Mesenchymal stem cell (in vitro differentiated cells and primary cell): ENCODE measurements at places on chromosomes 13 and 19.

DNA sequence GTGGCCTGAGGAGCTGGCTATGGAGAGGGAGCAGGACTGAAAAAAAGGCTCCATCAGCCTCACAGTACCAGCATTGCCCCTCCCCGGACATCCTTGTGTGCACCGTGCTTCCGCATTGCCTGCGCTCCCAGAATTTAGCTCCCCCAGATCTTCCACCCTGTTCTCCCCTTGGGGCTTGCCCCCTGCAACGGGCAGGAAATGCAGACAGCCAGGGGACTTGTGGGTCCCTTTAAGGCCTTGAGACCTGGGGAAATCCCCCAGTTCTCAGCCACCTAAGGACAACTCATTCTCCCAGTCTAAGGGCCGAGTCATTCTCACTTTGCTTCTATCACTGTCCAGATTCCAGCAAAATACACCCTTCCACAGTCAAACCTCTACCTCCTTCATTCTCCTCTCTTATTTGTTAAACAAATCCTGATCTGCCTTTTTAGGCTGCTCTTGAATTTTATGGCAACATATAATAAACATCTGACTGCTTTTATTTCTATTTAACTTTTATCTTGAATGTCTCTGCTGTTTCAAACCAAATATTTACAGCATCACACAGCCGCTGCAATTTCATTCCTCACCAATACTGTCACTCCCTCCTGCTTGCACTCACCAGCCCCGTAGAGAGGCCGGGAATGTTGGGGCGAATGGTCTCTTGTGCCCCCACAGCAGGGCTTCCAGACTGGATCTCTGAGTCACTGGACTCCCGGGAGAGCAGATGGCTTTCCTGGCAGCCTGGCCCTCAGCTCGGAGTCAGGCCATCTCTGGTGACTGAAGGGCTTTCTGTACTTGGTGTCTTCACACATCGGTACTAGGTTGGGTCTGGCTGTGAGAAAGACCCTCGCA lies 221.9 kb downstream of the TSHZ3 start:
- peak; percentile 98 for DNase-seq

DNA sequence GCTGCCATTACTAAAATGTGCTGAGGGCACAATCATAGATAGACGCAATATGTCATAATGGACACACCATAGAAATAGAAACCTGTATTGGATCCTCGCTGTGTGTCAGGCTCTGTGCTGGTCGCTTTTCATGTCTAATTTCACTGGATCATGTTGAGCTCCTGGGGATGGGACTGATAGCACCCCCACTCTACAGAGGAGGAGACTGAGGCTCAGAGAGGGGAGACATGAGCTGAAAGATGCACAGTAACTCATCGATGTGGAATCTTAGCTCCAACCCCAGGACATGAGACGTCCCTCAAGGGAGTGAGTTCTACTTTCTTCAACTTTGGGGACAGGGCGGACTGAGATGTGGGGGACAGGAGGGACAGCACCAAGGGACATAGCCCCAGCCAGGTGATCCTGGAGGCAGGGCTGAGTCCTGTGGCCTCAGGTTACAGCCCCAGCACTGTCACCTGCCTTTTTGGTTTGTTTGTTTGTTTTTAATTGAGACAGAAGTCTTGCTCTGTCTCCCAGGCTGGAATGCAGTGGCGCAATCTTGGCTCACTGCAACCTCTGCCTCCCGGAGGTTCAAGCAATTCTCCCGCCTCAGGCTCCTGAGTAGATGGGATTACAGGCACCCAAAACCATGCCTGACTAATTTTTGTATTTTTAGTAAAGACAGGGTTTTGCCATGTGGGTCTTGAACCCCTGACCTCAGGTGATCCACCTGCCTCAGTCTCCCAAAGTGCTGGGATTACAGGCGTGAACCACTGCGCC lies 6.6 kb upstream of the GIPC1 start:
- no peak for DNase-seq

DNA sequence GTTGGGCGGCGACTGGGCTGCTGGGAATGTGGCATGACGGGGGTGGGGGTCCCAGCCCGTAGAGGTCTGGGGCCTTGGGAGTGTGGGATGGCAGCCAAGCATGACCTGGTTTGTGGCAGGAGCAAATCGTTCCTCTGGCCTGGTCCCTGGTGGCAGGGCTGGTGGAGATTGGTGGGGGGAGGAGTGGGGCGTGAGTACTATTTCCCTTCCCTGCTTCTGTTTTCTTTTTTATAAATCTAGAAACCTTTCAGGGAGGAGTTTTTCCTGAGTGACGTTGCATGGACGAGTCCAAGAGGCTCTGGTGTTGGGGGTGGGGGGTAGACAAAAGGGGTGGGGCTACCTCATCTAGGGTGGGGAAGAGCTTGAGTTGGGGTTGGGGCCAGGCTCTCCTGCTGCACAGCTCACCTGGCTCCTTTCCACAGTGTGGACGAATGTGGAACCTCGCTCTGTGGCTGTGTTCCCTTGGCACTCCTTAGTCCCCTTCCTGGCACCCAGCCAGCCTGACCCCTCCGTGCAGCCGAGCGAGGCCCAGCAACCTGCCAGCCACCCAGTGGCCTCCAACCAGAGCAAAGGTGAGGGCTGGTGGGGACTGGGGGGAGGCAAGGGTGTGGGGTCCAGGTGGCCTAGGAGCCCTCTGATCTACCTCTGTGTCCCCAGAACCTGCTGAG lies 15.4 kb upstream of the PRR19 start:
- DNase-seq: no peak

DNA sequence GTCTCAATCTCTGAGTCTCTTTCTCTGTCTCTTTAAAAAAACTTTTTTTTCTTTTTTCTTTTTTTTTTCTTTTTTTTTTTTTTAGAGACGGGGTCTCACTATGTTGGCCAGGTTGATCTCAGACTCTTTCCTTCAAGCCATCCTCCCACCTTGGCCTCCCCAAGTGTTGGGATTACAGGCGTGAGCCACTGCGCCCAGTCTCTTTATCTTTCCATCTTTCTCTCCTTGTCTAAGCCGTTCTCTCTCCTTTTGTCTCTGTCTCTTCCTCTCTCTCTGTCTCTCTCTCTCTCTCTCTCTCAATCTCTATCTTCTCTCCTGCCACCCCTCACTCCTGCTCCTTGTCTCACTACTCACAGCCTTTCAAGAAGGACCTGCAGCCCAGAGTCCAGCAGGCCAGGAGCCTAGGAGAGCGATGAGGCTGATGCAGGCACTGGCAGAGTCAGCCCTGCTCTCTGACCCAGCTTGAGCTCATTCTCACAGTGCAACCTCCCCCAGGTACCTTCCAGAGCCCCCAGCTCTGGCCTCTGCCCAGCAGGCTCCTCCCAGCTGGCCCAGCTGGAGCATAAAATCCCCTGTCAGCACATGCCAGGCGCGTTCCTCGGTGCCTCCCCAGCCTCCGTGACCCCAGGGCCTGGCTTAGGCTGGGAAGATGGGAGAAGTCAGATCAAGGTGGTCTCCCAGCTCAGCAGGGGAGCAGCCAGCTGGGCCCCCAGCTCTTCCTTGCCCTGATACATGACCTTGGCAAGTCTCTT lies at the start of gene NPHS1:
Gene NPHS1 (minus strand): TSS at position 476 of the 752 bp plus-strand sequence. CDS start 667 bp downstream, outside the sequence.
- DNase-seq: no peak

DNA sequence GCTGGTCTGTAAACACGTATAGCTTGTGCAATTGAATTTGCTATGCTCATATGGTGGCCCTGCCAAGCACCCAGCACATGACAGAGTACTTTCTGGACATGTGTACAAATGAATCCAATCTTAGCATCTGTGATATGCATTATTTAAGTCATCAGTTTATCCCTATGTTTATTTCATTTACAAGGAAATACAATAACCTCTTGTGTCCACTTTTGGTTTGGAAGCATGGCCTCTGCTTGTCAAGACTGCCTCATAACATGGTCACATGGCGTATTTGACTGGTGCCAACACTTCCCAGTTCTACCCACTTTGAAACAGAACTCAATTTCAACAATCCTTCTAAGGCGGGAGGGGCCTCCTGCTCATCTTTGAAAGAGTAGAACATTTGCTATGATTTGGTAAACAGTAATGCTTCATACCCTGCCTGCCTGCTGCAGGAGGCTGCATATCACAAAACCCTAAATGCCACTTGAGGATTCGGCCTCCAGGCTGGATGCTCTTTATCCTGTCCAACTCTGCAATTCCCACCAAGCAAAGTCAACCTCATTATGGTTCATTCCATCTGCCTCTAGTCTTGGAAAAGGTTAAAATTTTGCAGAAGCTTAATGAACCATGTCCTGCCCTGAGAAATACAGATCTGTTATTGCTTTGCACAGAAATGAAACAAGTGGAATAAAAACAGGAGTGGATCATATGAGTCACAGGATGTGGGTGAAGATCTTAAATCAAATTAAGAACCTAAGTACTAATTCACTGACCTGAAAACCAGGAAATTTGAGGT lies 151.3 kb downstream of the CYSLTR2 start:
- peak; percentile 39 for DNase-seq

GRCh38 chr19:13037161-13037560 lies 41.9 kb downstream of the NFIX start:
- peak; percentile 58 for DNase-seq

DNA sequence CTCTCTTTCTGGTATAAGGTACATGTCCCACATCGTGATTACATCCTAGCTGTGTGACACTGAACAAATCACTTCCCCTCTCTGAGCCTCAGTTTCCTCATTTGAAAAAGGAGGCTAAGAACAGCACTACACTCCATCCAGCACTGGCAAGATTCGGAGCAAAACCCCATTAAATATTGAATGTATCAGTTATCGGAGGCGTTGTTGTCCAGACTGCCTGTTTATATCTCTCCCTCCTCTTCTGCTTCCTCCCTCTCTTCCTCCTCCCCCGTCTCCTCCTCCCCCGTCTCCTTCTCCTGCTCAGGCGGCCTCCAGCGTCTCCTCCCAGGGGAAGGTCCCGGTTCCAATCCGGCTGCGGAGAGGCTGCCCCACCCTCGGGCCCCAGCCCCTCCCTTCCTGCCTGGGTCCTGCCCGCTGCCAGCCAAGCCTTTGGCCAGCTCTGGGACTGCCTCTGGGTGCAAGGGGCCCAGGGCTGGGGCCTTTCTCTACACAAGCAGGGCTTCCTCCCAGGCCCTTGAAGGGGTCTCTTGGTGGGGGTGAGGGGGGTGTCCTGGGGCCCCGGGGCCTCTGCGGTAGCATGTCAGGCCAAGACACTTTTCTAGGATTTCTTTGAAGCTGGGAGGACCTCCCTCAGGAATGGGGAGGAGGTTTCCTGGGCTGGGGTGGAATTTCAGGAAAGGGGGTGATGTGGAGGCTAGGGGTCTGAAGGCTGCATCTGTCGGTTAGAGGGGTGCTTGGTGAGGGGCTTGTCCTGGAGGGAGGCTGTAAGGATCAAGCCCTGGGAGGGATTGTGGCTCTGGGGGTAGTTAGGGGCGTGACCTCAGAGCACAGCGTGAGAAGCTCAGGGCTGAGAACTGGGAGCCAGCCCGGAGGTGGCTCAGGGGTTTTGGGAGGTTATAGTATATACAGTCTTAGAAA lies 1.9 kb downstream of the RRAS start:
- DNase-seq: peak; percentile 83

GRCh38 chr13:40517486-40518480 lies 148.7 kb downstream of the FOXO1 start:
- no peak for DNase-seq

DNA sequence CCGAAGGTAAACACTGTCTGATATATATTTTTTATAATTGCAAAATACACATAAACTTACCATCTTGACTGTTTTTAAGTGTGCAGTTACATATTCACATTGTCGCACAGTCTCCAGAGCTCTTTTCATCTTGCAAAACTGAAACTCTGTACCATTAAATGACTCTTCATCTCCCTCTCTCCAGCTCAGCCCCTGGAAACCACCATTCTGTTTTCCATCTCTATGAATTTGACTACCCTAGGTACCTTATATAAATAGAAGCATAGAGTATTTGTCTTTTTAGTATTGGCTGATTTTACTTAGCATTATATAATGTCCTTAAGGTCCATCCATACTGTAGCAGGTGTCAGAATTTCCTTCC lies 45.8 kb downstream of the LRCH1 start:
- no peak for DNase-seq

- no peak for DNase-seq
Measured at GRCh38 chr19:45601524-45602374, at the start of gene GPR4. TSS of gene GPR4 (minus strand) at chr19:45602212. CDS start at chr19:45591866, 10,346 bp downstream.

DNA sequence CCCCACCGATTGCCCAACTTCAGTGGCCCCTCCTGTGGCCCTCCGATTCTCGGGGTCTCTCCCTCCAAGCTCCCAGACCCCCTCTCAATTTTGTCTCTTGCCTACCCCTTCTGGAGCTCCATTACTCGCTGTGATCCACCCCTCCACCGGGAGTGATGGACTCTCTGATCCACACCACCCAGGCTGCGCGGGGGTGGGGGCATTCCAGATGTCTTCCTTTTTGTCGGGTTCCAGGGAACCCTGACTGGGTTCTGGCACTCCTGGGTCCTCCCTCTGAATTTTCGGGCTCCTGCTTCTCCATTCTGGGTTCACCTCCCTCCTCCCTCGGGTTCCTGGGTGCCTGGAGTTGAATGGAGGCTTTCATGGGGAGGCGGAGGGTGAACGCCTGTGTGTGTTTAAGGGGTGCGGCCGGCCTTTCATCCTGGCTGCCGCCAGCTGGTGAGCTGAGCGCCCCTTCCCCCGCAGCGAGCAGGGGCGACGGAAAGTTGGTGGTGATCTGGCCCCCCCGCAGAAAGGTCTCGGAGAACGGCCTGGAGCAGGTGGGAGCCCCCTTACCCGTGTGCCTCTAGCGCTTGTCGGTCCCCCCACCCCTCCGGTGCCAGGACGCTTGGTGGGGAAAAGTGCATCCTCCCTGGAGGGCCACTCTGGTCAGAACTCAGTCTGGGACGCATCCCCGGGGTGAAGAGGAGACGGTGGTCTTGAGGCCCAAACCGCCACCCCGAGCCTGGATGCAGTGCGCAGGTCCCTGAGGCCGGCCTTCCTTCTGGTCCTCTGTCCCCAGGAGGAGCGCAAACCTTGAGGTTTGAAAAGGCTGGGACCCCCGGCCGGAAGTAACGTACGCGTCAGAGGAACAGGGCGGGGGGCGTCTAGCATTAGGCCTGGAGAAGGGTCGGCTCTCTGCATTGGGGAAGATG lies 1.6 kb downstream of the MISP3 start:
- peak; percentile 63 for DNase-seq

DNA sequence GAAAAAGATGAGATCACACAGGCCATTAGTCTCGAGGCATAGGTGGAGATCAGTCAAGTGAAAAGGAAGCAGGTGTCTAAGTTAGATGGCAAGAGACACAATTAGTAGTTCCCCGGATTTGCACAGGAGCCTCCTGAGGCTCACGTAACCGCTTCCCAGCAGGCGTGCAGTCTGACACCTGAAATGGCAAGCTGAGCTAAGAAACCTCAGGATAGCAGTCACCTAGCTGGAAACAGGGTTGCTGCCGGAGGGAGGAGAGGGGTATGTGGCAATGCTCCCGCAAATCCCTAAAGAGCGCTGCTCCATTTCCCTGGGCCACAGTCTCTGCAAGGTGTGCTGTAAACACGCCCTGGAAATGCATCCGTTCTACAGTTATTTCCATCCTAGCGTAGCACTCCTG lies 1151.0 kb downstream of the DIAPH3 start:
- no peak for DNase-seq

DNA sequence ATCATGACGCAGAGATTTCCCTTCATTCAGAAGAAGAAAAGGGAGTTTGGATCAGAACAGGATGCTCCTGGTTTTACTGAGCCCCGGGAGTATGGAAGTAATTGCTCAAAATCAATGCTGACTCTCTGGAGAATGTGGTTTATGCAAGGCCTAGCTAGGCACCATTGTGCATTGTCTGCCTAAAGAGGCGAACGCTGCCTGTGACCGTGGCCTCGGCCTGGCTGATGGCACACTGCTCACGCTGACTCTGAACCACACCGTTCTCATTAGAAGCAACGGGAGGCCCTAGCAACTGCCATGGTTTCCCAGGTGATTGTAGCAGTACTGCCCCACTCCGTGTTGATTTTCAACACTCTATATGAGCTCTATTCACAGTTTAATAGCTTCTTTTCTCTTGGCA lies 41.7 kb upstream of the UBL3 start:
- DNase-seq: no peak

GRCh38 chr19:36120984-36121358 lies 5.7 kb downstream of the TBCB start:
- DNase-seq: no peak
